Peyer's patch (tissue), 4 donors: ENCODE measurements at places on chromosomes 5 and 9. TPM values are rescaled to one million over a fixed set of nuclear protein-coding genes. Genes with fewer than 3 reads are reported as not detected.

- no peaks in the 10 kb centered on the region for H3K27me3 ChIP-seq
- peak overlapping the region; percentile 36 for H3K4me3 ChIP-seq
- peaks cover 8% of the 10 kb centered on the region for H3K4me1 ChIP-seq
Measured at GRCh38 chr9:133125941-133126696, 5.1 kb upstream of the RALGDS start.

PCDHA9 gene
- not detected for total RNA-seq

ADGRD2 gene
- not detected for total RNA-seq

DNA sequence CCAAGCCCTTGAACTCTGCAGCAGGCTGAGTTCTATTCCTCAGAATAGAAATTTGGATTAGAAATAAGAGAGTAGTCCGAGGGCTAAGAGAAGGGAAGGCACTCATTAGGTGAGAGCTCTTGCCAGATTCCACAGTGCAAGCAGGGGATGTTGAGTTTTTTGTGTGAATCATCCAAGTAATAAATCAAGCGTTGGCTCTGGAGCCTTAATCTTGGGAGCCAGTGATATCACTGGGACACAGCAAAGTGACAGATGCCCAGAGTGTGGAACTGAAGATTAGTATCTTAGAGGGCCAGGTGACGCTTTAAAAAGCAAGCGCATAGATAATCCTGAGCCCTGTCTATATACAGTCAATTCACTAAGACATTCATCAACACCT is 60.3 kb downstream of the FOXD1 start:
- H3K27ac ChIP-seq = no peak overlapping the region
- no peaks in the 10 kb centered on the region for H3K27me3 ChIP-seq
- no peak overlapping the region for H3K4me3 ChIP-seq

SPINK7 gene
- total RNA-seq = not detected

DBN1 gene
- 77.6 TPM for total RNA-seq

- H3K4me3 ChIP-seq = no peak overlapping the region
- no peaks in the 10 kb centered on the region for H3K36me3 ChIP-seq
- no peaks in the 10 kb centered on the region for H3K27me3 ChIP-seq
- DNase-seq = no peak
- H3K4me1 ChIP-seq = peaks cover 7% of the 10 kb centered on the region
- peak overlapping the region; percentile 87 for H3K27ac ChIP-seq
Measured at GRCh38 chr9:107586493-107586892, 96.9 kb upstream of the KLF4 start.

DNA sequence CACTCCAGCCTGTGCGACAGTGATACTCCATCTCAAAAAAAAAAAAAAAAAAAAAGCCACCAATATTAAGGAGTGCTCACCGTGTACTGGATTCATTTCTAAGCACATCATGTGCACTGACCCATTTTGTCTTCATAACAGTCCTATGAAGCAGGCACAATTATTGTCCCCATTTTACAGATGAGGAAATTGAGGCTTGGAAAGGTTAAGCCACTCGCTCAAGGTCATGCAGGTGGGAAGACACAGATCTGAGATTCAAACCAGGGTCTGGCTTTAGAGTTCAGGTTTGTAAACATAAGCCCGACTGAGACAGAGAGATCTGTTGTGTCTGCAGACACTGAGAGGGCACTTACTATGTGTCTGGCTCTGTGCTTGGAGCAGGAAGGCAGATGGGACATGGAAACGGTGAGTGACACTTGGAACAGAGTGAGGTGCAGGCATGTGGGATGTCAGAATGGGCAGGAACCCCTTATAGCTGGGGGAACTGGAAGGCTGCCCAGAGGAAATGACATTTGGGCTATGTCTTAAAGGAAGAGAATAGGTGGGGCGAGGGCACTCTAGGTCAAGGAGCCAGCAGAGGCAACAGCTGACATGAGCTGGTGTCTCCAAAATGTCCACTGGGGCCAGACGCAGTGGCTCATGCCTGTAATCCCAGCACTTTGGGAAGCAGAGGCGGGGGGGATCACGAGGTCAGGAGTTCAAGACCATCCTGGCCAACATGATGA is 69.9 kb downstream of the STK10 start:
- H3K27ac ChIP-seq = no peak overlapping the region
- H3K4me1 ChIP-seq = peaks cover 14% of the 10 kb centered on the region
- peaks cover 18% of the 10 kb centered on the region for H3K36me3 ChIP-seq
